ENCODE measurements at places on chromosomes 2 and 18. TPM values are rescaled to one million over a fixed set of nuclear protein-coding genes. Genes with fewer than 3 reads are reported as not detected.
A peak's percentile ranks its signal among the peaks of the same experiment; 100 is the strongest.

DNA sequence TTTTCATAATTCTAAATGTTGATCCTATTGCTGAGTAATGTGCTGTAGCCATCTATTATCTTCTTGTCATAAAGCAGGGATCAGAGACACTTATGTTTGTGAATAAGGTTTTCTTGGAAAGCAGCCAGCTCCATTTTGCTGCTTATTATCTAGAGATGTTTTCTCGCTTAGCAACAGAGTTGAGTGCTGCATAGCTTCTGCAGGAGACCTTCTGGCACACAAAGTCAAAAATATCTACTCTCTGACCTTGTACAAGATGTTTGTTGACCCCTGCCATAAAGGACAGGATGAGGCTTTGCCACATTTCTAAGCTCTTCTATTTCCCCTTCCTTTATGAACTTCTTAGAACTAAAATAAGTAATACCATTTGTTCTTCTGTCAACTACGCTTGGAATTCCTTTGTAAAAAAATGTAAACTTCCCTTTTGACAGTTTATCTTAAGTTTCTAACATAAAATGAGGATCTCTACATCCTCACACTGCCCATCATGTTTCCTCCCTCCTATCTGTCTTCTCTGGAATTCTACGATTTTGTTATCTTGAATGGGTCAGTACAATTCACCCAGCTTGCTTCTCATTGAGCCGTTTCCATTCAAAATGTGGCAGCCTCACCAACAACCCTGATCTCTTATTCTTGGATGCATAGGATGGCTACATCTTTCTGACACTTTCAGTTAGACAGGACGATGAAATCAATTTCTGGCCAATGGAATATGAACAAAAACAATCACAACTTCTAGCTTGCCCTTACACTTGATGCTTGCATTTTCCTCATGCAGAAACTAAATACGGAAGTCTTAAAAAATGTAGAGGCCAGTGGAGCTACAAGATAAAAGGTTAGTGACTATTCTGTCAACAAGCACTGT is 1377.0 kb downstream of the SUCLG1 start:
- DNase-seq: peak; percentile 100

- DNase-seq: no peak
Observed at GRCh38 chr2:206328974-206329373, 54.5 kb downstream of the ZDBF2 start.

DNA sequence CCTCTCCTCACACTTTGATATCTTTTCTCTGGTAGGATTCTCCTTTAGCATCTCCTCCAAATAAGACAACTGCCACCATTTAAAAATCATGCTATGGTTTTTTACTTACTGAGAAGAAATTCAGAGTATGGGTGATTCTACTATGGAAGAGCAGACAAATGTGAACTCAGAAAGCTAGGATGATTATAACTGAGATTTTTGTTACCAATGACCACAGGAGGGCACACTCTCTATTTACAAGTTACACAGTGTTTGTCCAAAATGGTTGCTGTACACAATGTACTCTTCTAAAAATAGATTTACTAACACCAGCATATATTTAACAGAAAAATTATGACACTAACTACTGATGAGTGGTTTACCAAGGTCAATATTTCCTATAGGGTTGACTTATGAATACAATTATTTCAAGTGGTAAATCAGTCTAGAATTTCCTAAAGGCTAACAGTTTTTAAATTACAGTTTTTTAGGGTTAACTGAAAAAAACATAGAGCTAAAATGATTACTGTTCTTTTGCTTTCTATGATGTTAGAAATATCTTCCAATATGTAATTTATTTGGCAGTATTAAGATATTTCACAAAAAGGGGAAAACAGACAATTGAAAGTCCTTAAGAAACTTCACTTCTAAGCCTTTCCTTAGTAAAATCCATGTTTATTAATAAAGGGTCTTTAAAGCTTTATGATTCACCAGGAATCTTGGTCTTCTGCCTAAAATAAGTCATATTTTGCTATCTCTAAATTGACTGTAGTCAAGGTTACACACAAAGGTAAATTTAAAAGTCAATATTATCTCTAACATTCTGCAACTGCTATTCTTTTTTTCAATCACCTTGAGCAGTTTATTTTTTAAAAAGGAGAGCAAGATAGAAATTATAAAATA is 57.2 kb downstream of the MAP4K3 start:
- peak; percentile 54 for DNase-seq

Gene TIMM21
- 25.0 TPM for total RNA-seq

DNA sequence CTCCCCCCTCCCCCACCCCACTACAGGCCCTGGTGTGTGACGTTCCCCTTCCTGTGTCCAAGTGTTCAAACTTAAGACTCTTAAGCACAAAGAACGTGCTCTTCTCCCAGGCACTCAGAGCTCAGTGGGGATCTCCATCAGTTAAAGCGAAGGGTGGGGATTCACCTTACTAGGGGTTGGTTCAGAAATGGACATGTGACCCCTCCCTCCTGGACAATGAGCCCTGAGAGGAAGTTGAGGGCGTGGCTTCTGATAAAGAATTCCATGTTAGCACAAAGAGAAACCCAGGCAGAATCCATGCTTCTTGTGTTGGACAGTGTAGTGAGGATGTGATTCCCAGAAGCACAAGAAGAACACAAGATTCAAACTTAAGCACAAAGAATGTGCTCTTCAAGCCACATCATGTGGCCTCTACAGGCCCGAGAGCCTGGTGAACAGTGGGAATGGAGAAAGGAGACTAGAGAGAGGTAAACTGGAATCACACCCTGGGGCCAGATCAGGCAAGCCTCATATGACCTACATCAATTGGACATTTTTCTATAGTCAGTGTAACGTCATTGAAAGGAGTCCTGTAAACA is 78.1 kb upstream of the TTC39C start:
- no peak for DNase-seq

DNA sequence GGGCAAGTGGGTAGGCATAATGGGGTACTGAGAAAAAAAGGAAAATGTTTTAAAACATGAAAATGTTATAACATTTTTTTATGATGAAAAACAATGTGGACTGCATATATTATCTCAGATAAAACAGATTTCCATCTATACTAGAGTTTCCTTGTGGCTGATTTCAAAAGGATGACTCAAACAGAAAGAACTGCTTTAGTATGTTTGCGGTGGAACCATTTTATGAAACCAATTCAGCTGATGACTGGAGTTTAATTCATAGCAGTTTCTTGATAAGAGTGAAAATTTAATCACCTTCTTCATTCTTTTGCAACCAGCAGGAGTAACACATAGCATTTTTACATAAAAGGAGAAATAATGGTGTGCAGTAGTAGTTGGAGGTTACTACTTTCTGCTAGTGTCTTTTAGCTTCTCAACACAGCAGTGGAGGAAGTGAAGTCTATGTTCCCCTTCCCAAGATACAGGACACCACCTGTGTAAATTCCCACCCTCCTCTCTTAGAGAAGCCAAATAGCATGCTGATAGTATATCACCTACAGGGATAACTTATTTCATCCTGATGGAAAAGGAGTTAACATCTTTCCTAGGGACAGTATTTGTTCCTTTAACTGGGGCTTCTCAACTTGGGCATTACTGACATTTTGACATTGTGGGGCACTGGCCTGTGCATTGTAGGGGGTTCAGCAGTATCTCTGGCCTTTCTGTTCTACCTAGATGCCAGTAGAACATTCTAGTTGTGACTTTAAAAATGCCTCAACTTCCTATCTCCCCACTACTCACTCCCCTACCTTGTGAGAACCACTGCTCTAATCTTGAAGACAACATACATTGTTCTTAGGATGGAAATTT is 29.9 kb downstream of the PELI1 start:
- DNase-seq: no peak

- no peak for DNase-seq
Observed at GRCh38 chr2:100621371-100621951, 58.7 kb downstream of the PDCL3 start.

- DNase-seq: no peak
Observed at GRCh38 chr2:224563537-224563936, 21.6 kb downstream of the CUL3 start.

DNA sequence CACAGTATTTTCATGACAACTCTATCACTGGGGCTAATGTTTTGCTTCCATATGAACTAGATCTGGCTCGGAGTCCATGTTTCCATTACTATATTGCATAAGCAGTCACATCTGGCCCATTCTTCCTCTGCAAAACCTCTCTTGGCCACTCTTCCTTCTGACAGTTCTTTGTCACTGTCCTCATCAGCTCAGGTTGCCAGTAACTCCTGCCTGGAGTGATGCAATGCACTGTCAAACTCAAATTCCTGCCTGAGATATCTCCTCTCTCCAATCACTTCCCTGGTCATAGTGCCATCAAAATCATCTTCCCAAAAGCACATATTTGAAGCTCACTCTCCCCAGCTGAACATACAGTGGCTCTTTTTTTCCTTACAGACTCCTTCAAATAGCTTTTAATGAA is 66.1 kb downstream of the COLEC12 start:
- DNase-seq: no peak
